ENCODE measurements at places on chromosomes 2 and 18.

GRCh38 chr18:22983175-22983574 is 50.0 kb downstream of the RBBP8 start:
- DNase-seq = no peak

DNA sequence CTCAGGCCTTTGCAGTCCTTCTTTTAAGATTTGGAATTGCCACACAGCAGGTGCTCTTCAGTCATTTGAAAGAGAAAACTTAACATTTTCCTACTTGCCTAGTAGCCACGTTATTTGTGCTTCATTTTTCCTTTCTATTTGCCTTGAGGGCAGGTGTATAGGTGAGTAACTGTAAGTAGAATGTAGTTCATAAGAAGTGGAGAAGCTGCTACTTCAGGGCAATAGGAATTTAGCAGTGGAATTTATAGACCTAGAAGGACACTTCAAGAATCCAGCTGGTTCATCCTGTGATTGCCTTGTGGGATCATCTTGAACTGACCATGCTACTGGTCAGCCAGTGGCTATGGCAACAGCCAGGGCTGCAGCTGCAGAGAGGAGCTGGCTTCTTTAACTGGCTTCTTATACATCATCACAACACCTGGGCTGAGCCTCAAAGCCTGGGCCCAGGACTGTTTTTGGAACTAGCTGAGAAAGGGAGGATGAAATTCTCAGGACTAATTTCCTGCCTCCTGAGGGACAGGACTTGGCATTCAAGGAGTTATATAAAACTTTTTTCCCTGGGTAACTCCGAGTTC is 5.1 kb upstream of the LANCL1 start:
- DNase-seq = no peak

GRCh38 chr2:205800773-205801172 is 118.5 kb downstream of the NRP2 start:
- DNase-seq = peak; percentile 34

- DNase-seq = no peak
These were observed 35.4 kb downstream of the MBP start for GRCh38 chr18:77096936-77097886.

- no peak for DNase-seq
These were observed 1693.4 kb upstream of the SLC39A10 start for GRCh38 chr2:193963472-193964119.

DNA sequence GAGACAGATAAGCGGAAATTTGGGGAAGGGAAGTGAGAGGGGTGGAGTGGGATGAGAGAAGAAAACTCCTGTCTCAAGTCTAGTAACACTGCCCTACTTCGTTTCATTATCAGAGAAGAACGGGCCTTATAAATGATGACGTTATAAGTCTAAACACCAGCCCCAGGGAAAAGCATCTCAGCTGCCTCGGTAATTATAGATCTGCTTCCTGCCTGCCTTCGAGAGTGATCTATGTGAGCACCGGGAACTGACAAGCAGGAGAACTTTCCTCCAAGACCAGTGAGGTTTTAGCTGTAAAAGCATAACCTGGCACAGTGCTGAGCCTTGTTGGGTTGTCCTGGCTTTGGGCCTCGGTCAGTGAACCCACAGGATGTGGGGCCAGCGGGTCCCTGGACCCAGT is 227.9 kb upstream of the SIX2 start:
- DNase-seq = no peak

GRCh38 chr2:111171337-111171930 is 50.7 kb downstream of the BCL2L11 start:
- DNase-seq = no peak

DNA sequence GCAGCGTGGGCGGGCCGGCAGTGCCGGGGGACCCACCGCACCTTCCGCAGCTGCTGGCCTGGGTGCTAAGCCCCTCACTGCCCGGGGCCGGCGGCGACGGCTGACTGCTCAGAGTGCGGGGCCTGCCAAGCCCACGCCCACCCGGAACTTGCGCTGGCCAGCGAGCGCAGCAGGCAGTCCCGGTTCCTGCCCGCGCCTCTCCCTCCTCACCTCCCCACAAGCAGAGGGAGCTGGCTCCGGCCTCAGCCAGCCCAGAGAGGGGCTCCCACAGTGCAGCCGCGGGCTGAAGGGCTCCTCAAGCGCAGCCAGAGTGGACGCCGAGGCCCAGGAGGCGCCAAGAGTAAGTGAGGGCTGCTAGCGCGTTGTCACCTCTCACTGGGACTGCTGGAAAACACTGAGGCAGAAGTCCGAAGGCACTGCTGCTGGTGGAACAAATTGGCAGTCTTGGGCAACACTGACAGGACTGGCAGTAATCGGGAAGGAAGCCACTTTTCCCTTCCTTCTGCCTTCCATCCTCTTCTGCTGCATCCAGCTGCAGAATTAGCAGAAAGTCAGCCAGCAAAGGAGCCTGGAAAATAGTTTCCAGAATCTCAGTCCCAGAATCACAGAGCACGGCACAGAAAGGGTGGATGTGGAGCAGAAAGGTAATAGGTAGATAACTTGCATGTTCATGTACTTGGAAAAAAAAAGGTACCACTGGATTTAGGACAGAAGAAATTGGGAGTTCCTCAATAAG is 179.4 kb upstream of the FN1 start:
- no peak for DNase-seq
